ENCODE measurements at places on chromosomes 3 and 15.

- DNase-seq = peak; percentile 77
- H3K36me3 ChIP-seq = no peaks in the 10 kb centered on the region
- no peak overlapping the region for H3K4me3 ChIP-seq
- H3K27me3 ChIP-seq = no peaks in the 10 kb centered on the region
- H3K4me1 ChIP-seq = no peaks in the 10 kb centered on the region
Observed at GRCh38 chr3:104564045-104564643, 802.6 kb upstream of the ALCAM start.

DNA sequence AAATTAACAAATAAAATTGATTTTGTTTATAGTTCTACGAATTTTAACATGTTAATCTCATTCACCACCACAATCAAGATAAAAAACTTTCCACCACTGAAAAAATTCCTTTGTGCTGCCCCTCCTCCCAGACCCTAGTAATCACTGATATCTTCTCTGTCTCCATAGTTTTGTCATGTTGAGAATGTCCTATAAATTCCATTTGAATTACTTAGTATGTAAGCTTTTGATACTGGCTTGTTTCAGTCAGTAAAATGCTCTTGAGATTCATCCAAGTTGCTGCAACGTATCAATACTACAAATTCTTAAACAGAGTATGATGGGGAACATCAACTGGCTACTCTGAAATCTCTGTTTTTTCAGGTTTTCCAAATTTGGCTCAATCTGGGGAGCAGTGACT lies 129.6 kb downstream of the CTNNB1 start:
- H3K4me1 ChIP-seq = no peaks in the 10 kb centered on the region
- no peak for DNase-seq
- H3K27ac ChIP-seq = no peak overlapping the region
- no peaks in the 10 kb centered on the region for H3K36me3 ChIP-seq
- no peak overlapping the region for H3K4me3 ChIP-seq
- no peaks in the 10 kb centered on the region for H3K27me3 ChIP-seq

GRCh38 chr3:44833394-44833793 lies 28.3 kb upstream of the TMEM42 start:
- H3K36me3 ChIP-seq = peaks cover 32% of the 10 kb centered on the region
- no peaks in the 10 kb centered on the region for H3K4me1 ChIP-seq
- H3K27me3 ChIP-seq = no peaks in the 10 kb centered on the region
- DNase-seq = no peak
- H3K27ac ChIP-seq = no peak overlapping the region

- H3K4me3 ChIP-seq = no peak overlapping the region
- no peaks in the 10 kb centered on the region for H3K4me1 ChIP-seq
- no peaks in the 10 kb centered on the region for H3K36me3 ChIP-seq
- no peak for DNase-seq
Observed at GRCh38 chr3:108603691-108604090, 14.2 kb downstream of the DZIP3 start.

GRCh38 chr15:40295877-40296560 lies 11.7 kb downstream of the PLCB2 start:
- peaks cover 8% of the 10 kb centered on the region for H3K4me1 ChIP-seq
- H3K27ac ChIP-seq = no peak overlapping the region
- no peaks in the 10 kb centered on the region for H3K36me3 ChIP-seq
- no peaks in the 10 kb centered on the region for H3K27me3 ChIP-seq
- DNase-seq = no peak

GRCh38 chr15:29936353-29937049 lies 114.2 kb upstream of the TJP1 start:
- no peak overlapping the region for H3K27ac ChIP-seq
- no peaks in the 10 kb centered on the region for H3K4me1 ChIP-seq
- H3K36me3 ChIP-seq = no peaks in the 10 kb centered on the region
- DNase-seq = no peak

DNA sequence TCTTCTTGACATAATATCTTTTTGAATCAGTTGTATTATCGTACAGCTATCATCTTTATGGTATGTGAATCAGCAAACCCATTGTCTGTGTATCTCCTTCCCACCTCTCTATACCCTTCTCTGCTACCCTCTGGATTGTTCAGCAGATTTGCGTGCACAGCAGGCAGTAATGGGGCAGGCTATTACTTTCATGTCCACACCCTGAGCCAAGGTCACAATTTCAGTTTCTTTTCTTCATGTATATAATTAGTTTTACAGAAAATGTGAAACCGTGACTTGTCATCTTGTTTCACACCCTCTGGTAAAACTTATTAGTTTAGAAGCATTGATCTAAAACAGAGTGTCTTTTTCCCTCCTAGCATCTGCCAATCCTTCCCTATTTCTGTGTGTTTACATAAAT lies 770.4 kb upstream of the SEMA6D start:
- H3K36me3 ChIP-seq = no peaks in the 10 kb centered on the region
- H3K27ac ChIP-seq = no peak overlapping the region
- H3K27me3 ChIP-seq = no peaks in the 10 kb centered on the region
- DNase-seq = no peak

- H3K4me1 ChIP-seq = no peaks in the 10 kb centered on the region
- H3K4me3 ChIP-seq = no peak overlapping the region
- no peaks in the 10 kb centered on the region for H3K27me3 ChIP-seq
- H3K27ac ChIP-seq = no peak overlapping the region
- no peaks in the 10 kb centered on the region for H3K36me3 ChIP-seq
Observed at GRCh38 chr3:120113128-120114116, 19.2 kb upstream of the GSK3B start.

- DNase-seq = no peak
- H3K4me3 ChIP-seq = no peak overlapping the region
- H3K27me3 ChIP-seq = no peaks in the 10 kb centered on the region
- H3K4me1 ChIP-seq = no peaks in the 10 kb centered on the region
Observed at GRCh38 chr15:100234158-100235029, 107.4 kb downstream of the ADAMTS17 start.

DNA sequence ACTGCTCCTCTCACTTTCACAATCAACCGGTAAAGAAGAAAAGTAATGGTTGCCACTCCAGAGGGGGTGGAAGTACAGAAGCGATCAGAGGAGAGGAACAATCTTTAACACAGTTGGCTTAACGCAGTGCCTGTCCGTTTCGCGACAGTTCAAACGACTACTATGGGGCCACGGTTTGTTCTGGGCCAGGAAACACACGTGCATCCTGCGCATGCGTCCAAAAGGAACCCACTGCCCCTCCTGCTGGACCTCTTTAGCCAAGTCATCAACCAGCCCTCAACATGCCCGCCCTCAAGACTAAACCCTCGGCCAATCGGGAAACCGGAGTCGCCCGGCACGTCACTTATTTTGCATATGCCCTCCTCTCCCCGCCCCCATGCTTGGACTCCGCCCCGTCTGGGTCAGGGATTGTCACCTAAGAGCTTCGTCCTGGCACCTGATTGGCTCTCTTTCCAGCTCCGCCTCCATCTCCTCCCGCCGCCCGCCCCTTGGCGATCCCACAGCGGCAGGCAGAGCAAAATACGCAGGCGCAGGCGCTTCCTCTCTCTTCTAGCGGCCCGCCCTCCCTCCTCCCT lies 345 bp upstream of the CDV3 start:
- H3K27me3 ChIP-seq = no peaks in the 10 kb centered on the region
- peak overlapping the region; percentile 62 for H3K4me3 ChIP-seq
- peak; percentile 100 for DNase-seq
- H3K27ac ChIP-seq = peak overlapping the region; percentile 90
- peaks cover 20% of the 10 kb centered on the region for H3K36me3 ChIP-seq
- peaks cover 14% of the 10 kb centered on the region for H3K4me1 ChIP-seq

DNA sequence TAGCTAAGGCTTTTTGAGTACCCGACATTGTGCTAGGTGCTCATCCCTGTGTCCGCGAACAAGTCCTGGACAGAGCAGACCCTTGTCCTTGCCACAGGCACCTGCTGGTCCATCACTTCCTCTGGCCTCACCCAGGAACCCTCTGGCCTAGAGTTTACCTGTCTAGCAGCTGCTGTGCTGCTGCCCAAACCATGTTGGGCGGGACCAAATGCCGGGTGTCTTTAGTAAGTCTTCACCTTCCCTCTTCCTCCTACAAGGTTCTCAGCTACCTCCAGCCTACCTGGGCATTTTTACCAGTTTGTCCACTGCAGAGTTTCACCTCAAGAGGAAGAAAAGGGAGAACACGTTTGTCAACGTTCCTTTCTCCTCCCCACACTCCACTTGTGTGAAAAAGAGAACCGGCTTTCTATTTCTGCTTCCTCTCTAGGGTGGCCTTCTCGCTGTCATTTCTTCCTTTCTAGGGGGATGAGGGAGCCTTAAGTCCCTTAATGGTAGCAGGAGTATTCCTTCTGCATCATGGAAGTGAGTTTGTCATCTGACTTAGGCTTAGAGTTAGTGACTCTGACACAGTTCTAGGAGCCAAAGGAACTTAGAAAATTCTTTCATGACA lies 80.4 kb upstream of the GCNT3 start:
- no peaks in the 10 kb centered on the region for H3K27me3 ChIP-seq
- no peaks in the 10 kb centered on the region for H3K4me1 ChIP-seq
- no peak for DNase-seq
- no peaks in the 10 kb centered on the region for H3K36me3 ChIP-seq
- no peak overlapping the region for H3K27ac ChIP-seq

GRCh38 chr3:49199900-49200281 lies 28.5 kb downstream of the KLHDC8B start:
- no peaks in the 10 kb centered on the region for H3K27me3 ChIP-seq
- no peak overlapping the region for H3K27ac ChIP-seq
- H3K4me3 ChIP-seq = no peak overlapping the region
- DNase-seq = no peak
- H3K36me3 ChIP-seq = no peaks in the 10 kb centered on the region

- no peaks in the 10 kb centered on the region for H3K4me1 ChIP-seq
- no peaks in the 10 kb centered on the region for H3K36me3 ChIP-seq
- H3K27me3 ChIP-seq = no peaks in the 10 kb centered on the region
- no peak overlapping the region for H3K4me3 ChIP-seq
Observed at GRCh38 chr15:84834969-84835368, 17.8 kb downstream of the ALPK3 start.

GRCh38 chr15:83713242-83713641 lies 59.3 kb downstream of the ADAMTSL3 start:
- H3K4me3 ChIP-seq = no peak overlapping the region
- DNase-seq = no peak
- no peak overlapping the region for H3K27ac ChIP-seq
- no peaks in the 10 kb centered on the region for H3K4me1 ChIP-seq
- H3K27me3 ChIP-seq = no peaks in the 10 kb centered on the region

GRCh38 chr3:99602183-99602582 lies 36.2 kb upstream of the COL8A1 start:
- H3K27me3 ChIP-seq = no peaks in the 10 kb centered on the region
- no peak overlapping the region for H3K4me3 ChIP-seq
- no peak for DNase-seq

GRCh38 chr3:98550833-98551232 lies 19.1 kb downstream of the GPR15 start:
- H3K36me3 ChIP-seq = no peaks in the 10 kb centered on the region
- no peak for DNase-seq
- no peak overlapping the region for H3K27ac ChIP-seq
- H3K4me1 ChIP-seq = no peaks in the 10 kb centered on the region
- H3K4me3 ChIP-seq = no peak overlapping the region

DNA sequence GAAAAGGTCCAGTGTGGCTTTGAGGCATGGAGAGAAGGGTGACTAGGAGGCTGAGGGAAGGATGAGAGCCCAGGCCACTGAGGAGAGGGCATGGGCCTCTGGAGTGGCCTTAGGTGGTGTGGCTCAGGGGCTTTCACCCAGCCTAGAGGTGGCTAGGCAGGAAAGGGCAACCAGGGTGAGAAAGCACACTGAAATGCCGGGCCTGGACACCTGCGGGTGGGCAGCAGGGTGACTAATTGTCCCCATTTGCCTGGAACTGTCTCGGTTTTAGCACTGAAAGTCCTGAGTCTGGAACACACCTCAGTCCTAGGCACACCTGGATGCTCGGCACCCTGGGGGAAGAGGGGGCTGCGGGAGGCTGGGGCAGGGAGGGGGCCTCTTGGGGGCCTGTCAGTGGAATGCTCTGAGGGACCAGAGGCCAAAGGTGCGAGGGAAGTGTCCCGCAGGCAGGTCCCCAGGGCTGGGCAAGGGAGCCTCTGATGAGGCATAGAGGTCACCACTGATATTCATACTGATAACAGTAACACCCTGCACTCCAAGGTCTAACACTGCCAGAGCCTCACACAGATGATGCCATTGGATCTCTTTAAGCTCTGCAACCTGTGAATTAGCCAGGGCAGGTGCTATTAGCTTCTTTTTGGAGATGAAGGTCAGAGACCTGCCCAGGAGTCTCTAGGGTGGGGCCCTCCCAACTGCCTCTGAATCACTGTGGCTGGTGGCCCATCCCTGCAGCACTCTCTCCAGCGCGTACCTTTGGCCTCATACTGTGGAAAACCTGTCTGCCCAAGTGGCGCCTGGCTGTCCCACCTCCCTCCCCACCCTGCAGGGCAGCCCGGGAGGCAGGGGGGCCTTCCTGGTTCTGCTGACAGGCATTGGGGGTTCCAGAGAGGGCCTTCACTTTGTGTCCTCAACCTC lies 3.0 kb upstream of the PHGR1 start:
- DNase-seq = no peak
- H3K27ac ChIP-seq = no peak overlapping the region
- H3K36me3 ChIP-seq = no peaks in the 10 kb centered on the region
- no peaks in the 10 kb centered on the region for H3K4me1 ChIP-seq
- H3K4me3 ChIP-seq = no peak overlapping the region
- H3K27me3 ChIP-seq = no peaks in the 10 kb centered on the region

- H3K4me3 ChIP-seq = no peak overlapping the region
- DNase-seq = no peak
- no peaks in the 10 kb centered on the region for H3K36me3 ChIP-seq
Observed at GRCh38 chr3:183941216-183941615, 56.5 kb upstream of the PARL start.

DNA sequence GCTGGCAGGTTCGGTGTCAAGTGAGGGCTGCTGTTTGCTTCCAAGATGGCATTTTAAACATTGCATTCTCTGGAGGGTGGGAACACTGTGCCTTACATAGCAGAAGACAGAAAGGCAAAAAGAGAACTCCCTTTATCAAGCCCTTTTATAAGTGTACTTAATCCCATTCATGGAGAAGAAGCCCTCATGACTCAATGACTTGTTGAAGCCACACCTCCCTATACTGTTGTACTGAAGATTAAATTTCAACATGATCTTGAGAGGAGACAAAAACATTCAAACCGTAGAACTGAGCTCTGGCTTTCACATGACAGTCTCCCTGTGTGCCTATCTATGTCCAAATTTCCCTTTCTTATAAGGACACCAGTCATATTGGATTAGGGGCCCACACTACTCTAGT lies 443.4 kb upstream of the CDIN1 start:
- H3K27ac ChIP-seq = no peak overlapping the region
- no peaks in the 10 kb centered on the region for H3K27me3 ChIP-seq
- no peak overlapping the region for H3K4me3 ChIP-seq
- no peaks in the 10 kb centered on the region for H3K4me1 ChIP-seq
- H3K36me3 ChIP-seq = no peaks in the 10 kb centered on the region
- no peak for DNase-seq

DNA sequence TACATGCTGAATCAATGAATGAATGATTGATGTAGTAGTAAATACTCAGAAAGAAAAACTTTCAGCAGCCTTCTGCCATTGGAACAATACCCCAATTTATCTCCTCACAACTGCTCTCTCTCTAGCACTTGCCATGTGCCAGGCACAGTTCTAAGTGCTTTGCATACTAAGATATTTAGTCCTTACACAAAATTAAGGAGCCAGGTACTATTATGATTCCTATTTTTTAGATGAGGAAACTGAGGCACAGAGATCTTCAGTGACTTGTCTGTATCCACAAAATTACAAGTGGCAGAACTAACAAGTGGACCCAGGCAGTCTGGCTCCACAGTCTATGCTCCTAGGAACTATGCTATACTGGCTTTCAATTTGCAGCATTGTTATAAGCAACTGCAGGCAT lies 279.2 kb downstream of the LSAMP start:
- H3K27me3 ChIP-seq = no peaks in the 10 kb centered on the region
- H3K36me3 ChIP-seq = no peaks in the 10 kb centered on the region
- H3K4me1 ChIP-seq = peaks cover 12% of the 10 kb centered on the region
- no peak overlapping the region for H3K27ac ChIP-seq
- H3K4me3 ChIP-seq = no peak overlapping the region
- no peak for DNase-seq
